Amygdala (tissue), 56 donors: ENCODE measurements at places on chromosomes 1 and 21.

- no peak for DNase-seq
Observed at GRCh38 chr21:35976929-35977328, 83.4 kb downstream of the SETD4 start.

DNA sequence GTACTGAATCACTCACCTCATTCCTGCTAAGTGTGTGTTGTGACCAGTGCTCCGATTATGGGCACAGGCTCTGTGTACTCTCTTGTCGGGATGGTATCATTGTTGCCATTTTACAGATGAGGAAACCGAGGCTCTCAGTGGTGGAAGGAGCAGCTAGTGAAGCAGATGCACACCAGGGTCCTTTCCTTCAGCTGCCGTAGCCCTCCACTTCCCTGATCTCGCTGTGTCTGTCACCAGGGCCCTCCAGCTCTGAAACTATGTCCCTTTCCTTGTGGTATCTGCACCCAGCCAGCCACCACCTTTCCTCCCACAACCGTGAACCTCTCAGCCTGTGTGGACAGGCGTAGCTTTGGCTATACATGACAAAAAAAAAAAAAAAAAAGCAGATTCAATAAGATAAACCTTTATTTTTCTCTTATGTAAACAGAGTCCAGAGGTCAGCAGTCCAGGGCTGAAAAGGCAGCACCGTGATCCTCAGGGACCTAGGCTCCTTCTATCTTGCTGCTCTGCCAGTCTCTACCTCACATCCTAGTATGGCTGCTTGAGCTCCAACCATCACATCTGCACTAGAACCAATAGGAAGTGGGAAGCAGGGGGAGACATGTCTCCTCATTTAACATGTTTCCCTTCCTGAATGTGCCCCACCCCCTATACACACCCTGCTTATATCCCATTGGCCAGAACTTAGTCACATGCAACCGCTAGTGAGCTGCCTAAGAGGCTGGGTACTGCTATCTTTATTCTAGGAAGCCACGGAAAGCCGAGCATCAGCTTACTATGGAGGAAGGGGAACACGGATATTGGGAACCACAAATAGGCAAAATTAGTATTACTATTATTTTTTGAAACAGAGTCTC lies 44.3 kb downstream of the TMEM51 start:
- DNase-seq: no peak

- no peak for DNase-seq
Observed at GRCh38 chr21:17597680-17598079, 15.0 kb downstream of the BTG3 start.

DNA sequence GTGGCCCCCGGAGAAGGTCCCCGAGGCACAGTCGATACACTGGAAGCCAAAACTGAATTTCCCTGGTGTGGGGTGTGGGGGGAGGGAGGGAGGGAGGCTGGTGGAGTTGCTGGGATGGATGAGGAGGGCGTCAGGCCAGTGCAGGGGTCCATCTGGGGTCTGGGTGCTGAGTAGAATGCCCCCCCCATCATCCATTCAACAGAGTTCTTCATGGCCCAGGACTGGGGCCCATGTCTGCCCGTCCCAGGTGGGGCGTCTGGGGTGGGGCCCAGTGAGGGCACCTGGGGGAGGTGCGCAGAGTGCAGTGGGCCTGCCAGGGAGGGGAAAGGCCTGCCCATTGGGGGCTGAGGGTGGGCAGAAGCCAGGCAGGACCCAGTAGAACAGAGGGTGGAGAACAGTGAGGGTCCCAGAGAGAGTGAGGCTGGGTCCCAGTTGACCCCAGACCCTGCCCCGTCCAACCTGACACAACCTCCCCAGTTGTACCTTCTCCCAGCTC lies 1.9 kb downstream of the TNFRSF18 start:
- no peak for DNase-seq

DNA sequence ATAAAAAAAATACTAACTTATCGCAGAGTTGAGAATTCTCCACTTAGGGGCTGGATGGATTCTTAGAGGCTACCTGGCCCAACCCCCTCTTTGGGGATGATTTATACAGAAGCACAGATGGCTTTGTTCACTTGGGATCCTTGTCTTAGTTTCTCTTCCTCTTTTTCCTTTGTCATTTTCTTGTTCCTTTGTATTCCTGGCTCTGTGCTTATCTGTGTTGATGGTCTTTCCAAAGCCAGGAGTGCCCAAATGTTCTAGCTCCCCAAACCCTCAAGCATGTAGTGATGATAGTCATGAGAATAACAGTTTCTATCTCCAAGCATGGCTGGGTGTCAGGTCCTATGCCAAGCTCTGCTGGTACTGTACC lies 27.4 kb downstream of the EPHB2 start:
- no peak for DNase-seq

- no peak for DNase-seq
Observed at GRCh38 chr1:2556277-2556677, at the start of gene TNFRSF14. Gene TNFRSF14, plus strand, starts transcription at chr1:2556371. Its CDS starts 294 bp downstream, at chr1:2556665.

DNA sequence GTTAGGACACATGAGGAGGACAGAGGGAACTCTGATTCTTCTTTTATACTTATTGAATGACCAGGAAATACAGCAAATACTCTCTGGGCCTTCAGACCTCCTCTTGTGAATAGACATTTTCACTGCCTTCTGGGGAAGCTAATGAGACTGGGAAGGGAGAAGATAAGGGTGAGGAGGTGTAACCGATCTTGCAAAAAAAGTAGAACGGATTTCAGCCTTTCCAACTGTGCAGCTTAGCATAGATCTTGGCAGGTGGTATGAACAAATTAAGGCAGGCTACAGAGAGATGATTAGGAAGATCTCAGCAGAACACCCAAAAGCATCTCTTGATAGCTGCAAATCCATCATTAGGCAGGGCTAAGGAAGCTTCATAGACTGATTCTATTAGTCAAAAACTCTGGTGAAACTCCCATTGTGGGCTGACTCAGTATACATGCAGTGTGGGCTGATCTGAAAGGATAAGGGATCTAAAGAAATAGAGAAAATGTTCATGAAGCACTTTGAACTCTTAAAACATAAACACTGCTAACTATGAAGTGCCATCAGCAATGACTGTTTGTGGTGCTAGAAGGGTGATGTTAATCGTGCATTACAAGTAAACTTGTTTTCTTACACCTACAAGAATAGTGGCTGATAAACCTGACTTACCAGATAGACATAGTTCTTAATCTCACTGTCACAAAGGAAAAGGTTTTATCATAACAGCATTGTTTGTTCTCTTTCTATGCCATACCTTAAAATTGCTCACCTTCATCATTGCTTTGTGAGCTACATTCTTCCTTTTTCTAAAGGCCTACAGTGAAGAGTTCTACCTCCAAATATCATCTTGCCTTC lies 85.5 kb upstream of the PALMD start:
- no peak for DNase-seq

DNA sequence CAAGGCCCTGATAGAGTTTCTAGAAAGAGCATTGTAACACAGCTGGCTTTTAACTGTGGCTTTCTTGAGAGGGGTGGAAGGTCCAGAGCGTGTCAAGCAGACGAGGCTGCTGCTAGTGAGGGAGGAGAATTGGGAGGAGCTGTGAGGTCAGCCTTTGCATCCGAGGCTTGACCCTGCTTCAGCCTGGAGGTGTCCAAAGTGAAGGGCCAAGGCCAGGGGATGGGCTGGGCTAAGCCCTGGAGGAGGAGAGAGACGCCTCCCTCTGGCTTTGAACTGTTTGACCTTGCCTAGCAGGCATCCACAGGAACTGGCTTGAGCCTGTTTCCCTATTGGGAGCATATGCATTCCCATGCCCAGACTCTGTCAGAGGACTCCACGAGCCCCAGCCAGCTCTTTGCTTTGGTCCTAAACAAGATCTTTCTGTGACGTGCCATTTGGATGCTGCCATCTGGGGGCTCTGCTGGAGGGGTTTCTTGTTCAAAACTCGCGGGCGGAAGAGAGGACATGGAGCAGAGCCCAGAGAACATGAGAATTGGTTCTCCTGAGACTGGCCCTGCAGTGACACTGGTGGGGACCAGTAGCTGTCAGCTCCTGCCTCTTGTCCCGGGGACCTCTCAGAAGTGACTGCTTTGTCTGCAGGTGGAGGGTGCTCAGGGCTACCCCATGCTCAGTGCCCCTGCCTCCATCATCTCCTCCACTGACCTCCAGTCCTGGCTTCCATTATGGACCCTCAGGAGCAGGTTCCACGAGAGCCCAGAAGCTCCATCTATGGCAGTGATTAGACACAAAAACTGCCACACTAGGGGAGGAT lies 5.5 kb downstream of the ACTRT2 start:
- no peak for DNase-seq

GRCh38 chr1:30572192-30572591 lies 151.2 kb downstream of the MATN1 start:
- DNase-seq: no peak

GRCh38 chr1:201427963-201428362 lies 6.4 kb upstream of the TNNI1 start:
- DNase-seq: no peak

DNA sequence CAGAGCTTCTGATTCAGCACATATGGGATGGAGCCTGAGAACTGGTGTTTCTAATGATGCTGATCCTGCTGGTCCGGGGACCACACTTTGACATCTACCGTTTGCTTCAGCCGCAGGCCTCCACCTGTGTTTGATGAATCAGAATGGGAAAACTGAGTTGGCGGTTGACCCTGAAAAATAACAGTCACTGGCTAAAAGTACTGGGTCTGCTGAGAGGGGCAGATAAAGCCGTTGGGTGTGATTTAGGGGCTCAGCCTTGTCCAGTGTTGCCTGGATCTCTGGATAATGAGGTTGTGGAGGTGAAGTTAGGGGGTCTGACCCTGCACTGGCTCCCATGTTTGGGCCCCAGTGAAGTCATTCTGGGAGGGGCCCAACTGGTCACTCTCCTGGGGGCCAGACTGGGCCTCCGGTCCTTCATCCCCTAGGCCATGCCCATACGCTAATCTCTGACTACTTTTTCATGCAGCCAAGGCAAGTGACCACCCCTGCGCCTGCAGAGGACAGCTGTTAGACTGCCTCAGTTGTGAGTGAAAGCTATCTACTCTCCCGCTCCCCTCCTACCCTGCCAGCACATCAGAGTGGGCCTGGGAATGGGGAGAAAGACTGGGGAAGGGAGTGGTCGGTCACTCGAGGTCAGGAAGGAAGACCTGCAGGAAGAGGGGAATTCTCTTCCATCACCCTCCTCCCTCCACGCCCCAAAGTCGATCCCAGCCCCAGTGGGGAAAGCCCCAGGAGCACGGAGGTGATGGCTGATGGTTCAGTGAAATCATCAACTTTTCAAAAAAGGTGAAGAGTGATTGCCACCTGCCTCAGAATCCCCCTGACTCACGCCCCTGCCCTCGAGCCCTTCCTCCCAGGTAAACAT lies 27.7 kb downstream of the VASH2 start:
- DNase-seq: no peak

GRCh38 chr1:188462837-188463236 lies 1634.1 kb downstream of the PLA2G4A start:
- no peak for DNase-seq

DNA sequence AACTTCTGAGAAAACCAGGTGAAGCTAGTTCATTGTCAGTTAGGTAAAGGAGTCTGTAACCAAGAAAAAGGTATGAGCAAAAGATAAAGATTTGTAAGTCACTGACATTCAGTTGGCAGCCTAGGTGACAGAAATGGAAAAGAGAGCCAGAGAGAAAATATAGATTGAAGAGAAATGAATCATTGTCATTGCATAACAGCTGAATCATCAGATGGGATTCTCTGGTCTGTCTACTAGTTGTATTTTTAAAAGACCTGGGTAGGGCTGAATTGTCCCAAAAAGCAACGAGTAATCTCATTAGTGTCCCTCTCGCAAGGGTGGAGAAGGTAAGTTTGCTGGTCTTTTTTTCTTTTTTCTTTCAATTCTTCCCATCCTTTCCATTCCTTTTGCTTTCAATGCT lies 36.6 kb downstream of the PTGS2 start:
- no peak for DNase-seq

- no peak for DNase-seq
Observed at GRCh38 chr1:109657970-109658369, 2.1 kb downstream of the GSTM4 start.

- DNase-seq: no peak
Observed at GRCh38 chr1:155179112-155180031, 5.7 kb downstream of the TRIM46 start.

DNA sequence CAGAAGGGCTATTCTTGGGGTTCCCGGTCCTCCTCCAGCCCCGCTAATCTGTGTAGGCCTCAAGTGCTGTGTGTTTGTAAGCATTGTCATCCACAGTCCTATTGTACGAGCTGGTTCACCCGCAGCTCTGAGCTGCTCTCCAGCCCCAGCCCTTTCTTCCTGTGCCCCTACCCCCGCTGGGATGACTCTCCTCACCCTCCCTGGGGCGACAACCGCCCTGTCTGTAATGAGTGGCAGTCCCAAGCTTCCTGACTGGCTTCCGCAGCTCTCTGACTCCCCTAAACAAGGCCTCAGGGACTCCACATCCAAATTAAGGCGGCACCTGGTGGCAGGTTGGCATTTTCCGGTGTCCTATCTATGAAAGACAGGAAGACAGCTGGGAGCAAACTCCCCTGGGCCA lies 45.8 kb downstream of the TFF3 start:
- no peak for DNase-seq

- no peak for DNase-seq
Observed at GRCh38 chr1:227315629-227316346, 2.5 kb downstream of the CDC42BPA start.

GRCh38 chr21:29072873-29073221 lies 601 bp downstream of the CCT8 start:
- DNase-seq: no peak
